ENCODE measurements at places on chromosomes 6 and 20.

- DNase-seq = no peak
These were observed 146.6 kb downstream of the ZFAND3 start for GRCh38 chr6:37965964-37966676.

GRCh38 chr6:76752841-76753240, 680.4 kb upstream of the IMPG1 start:
- DNase-seq = no peak

- no peak for DNase-seq
These were observed 444.2 kb upstream of the JAG1 start for GRCh38 chr20:11117808-11118528.

DNA sequence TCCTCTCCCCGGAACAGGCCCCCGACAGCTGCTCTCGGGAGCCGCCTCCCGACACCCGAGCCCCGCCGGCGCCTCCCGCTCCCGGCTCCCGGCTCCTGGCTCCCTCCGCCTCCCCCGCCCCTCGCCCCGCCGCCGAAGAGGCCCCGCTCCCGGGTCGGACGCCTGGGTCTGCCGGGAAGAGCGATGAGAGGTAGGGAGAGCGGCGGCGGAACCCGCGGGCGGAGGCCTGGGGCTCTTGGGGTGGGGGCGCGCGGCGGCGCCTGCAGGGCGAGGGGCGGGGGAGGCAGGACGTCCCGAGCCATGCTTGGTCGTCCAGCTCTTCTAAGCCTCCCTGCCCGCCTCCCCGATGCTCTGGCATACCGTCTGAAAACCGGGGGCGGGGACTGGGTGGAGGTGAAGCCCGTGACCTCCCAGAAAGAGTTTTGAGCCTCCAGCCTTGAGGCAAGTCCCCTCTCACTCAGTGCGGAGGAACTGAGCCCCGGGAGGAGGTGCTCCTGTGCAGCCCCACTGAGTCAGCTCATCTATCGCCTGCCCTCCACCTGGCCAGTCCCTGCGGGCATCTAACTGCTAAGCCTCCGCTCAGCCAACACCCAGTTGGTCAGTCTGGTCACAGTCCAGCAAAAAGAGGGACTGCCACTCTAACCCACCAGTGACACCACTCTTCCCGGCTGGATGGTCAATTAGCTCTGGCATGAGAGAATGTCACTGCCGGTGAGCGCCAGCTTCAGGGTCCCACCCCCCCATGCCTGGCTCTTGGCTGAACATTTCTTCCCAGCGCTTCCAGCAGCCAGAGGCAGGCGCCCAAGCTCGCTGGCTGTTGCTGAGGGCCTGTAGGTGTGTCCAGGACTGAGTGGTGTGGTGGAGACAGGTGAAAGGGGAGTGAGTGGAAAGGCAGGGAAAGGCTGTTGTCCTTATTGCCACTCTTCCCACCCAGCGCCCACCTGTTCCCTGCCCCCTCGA, 482 bp downstream of the DDR1 start:
- DNase-seq = peak; percentile 81

DNA sequence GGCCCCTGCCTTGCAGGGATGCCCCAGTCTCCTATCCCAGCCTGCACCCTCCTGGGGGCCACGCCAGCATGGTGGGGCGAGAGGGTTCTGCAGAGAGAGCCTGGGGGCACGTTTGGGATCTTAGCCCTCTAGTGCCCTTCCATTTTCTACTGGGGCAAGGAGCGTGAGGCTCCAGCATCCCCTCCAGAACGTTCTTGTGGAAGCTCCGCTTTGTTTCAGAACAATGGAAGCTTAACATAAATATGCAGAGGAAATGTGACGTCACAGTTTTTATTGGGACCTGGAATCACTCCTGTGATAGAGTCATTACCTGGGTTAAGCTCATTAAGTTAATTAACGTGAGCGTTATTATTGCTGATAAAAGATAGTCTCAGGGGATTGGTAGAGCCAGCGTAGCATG, 19.6 kb downstream of the BHLHE23 start:
- DNase-seq = no peak

GRCh38 chr6:19415605-19416326, 421.4 kb upstream of the ID4 start:
- DNase-seq = no peak

GRCh38 chr20:22985239-22985778, 49.8 kb upstream of the SSTR4 start:
- no peak for DNase-seq

GRCh38 chr6:131285548-131285947, 150.3 kb downstream of the AKAP7 start:
- no peak for DNase-seq

DNA sequence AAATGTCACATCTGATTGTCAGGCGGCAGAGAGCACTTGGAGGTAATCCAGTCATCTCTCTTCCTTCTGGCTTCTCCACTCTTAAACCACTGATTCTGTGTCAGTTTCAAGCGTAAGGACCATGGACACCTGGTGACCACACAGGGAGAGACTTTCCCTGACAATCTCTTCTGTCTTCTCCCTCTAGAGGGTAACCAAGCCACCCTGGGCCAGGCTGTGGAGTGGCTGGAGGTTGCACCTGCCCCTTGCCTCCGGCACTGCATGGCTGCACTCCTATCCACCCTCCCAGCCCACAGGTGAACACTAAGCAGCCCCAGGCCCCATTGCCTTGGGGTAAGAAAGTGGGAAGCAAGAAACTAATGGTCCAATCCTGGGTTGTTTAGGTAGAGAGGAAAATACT, 78.7 kb downstream of the BFSP1 start:
- DNase-seq = no peak

DNA sequence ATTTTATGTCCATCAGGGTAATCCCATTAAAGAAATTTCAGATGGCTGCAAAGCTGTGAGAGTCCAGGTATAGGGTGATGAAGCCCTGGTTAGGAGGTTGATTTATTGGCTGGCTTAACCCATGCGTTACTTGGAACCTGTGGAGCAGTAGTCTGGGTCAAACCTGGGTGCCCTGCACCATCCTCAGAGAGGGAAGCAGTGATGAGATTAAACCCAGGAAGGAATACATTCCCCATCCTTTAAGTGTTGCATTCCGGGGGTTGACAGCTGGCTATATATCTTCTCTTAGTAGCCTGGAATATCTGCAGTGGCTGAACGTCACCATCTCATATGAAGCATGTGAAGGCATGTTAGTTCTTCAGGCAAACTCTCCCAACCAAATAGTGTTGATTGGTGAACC, 44.9 kb upstream of the JAG1 start:
- peak; percentile 14 for DNase-seq

DNA sequence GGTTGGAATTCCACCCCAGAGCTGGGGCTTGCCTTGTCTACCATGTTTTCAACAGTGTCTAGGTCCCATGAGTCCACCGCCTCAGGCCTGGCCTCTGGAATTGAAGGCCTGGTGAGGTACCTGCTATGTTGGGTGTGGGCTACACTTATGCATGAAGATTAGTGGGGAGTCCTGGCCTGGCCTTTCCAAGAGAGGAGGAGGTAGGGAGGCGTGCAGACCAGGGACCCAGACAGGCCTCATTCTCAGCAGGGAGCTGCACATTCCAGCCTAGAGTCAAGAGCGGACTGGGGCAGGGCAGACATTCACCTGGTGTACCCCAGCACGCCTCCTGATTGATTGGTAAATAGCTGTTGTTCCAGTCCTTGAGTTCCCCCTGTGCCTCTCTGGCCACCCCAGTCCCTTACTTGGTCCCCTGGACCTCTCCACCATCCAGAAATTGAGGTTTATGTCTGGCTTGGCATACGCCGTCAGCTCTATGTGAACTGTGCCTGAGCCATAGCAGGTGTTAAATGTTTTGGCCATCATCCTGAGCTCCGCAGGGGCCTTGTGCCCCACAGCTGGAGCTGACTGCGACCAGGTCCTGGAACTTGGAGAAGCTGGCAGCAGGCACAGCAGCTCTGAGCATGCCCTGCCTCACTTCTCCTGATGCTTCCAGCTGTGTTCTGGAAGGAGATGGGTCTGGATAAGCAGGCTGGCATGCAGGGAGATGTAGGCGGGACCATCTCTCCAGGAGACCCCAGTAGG, 8.2 kb upstream of the VEGFA start:
- DNase-seq = no peak

- no peak for DNase-seq
These were observed 57.7 kb upstream of the FERMT1 start for GRCh38 chr20:6180531-6180930.

GRCh38 chr20:35238170-35238569, 11.7 kb downstream of the MMP24 start:
- DNase-seq = no peak

DNA sequence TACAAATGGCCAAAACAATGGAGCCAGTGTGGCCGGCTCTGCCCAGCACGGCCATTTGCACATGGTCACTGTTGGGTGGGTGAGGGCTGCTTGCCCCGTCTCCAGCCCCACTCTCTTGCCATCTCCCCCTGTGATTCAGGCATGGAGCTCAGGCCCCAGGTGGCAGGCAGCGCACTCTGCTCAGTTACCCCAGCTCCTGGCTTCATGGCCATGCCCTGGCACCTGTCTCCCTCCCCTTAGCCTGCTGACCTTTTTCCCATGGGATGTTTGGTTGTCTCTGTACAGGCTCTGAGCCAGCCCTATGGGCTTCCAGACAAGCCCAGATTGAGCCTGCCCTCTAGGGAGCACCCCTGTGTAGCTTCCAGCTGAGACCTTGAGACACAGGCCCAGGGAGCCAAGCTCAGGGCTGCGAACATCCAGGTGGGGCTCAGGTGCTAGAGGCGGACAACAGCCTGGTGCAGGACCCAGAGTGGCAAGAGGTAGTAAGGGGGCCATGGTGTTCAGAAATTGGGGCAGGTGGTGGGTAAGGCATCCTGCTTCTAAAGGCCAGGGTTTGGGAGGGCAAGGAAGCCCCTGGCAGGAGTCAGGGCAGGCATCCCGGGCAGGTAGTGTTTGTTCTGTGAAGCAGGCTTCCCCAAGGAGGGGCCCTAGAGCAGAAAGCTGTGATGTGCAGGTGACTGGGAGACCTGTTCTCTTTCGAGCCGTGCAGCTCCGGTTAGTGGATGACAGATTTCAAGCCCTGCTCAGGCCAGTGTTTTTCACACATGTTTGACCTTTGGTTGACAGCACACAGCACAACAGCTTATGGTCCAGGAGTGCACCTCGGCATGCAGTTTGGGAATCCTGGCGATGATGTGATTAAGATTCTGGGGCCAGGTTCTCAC, 17.7 kb downstream of the SYNJ2 start:
- DNase-seq = no peak

- no peak for DNase-seq
These were observed 609.5 kb upstream of the ARID1B start for GRCh38 chr6:156167625-156168071.

GRCh38 chr6:91279740-91280493, 693.0 kb upstream of the MAP3K7 start:
- peak; percentile 50 for DNase-seq

- no peak for DNase-seq
These were observed 337.0 kb downstream of the RNGTT start for GRCh38 chr6:88626460-88626859.

GRCh38 chr20:35434085-35435005, 3.7 kb downstream of the GDF5 start:
- no peak for DNase-seq

DNA sequence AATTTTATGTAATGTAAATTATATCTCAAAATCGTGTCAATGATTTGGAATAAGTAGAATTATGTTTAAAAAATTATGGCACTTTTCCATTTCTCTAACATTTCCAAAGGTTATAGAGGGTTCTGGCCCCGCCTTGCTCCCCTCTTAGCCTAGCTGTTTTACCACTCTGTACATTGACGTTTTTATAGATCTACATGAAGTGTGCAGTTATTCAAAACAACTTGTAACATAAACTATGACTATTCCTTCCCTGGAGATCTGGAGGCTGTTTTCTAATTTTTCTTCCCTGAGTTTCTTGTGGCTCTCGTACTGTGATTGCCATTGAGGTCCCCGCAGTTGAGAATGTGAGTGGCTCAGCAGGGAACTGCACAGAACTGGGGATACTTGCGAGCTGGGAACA, 48.4 kb downstream of the IYD start:
- DNase-seq = no peak

DNA sequence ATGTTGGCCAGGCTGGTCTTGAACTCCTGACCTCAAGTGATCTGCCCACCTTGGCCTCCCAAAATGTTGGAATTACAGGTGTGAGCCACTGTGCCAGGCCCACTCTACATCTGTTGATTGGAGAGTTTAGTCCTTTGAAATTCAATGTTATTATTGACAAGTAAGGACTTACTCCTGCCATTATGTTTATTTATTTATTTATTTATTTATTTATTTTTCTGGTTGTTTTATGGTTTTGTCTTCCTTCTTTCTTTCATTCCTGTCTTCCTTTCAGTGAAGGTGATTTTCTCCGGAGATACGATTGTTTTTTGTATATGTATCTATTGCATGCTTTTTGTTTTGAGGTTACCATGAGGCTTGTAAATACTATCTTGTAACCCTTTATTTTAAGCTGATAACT, 602.6 kb downstream of the EPM2A start:
- no peak for DNase-seq

GRCh38 chr6:66662721-66663507, 955.9 kb upstream of the EYS start:
- peak; percentile 11 for DNase-seq

GRCh38 chr6:31422587-31422986, 19.2 kb downstream of the MICA start:
- no peak for DNase-seq

- no peak for DNase-seq
These were observed 10.7 kb downstream of the ZBTB24 start for GRCh38 chr6:109472132-109472995.

- no peak for DNase-seq
These were observed 67.1 kb downstream of the TPD52L1 start for GRCh38 chr6:125220712-125221111.

GRCh38 chr6:137519629-137520176, 25.5 kb upstream of the OLIG3 start:
- peak; percentile 25 for DNase-seq

- DNase-seq = no peak
These were observed 201.0 kb downstream of the PRL start for GRCh38 chr6:22095836-22096235.

GRCh38 chr6:51049288-51049982, 230.8 kb downstream of the TFAP2B start:
- no peak for DNase-seq

- DNase-seq = peak; percentile 83
These were observed 60.2 kb downstream of the GCLC start for GRCh38 chr6:53484476-53485280.

- no peak for DNase-seq
These were observed 11.3 kb downstream of the KCNK15 start for GRCh38 chr20:44756956-44757355.

DNA sequence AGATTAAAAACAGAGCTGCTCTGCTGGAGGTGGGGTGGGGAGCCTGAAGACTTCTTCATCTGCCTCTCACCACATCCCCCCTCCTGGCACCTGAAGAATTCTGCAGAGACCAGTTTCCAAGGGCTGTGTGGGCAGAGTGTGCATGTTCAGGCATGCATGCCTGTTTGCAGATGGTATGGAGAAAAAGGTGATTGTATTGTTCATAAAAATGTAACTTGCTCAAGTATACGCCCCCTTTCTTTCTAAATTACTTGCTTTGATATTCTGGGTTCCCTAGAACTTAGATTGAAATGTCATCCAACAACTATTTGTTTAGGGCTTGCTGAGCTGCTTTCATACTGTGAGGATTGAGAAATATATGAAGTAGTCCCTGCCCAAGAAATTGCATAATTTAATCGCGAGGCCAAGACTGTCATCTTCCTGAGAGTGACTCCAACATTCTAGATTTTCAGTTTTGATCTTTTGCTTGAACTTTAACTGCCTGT, 83.6 kb downstream of the LCA5 start:
- no peak for DNase-seq

- peak; percentile 71 for DNase-seq
These were observed 42.8 kb upstream of the DYNLRB1 start for GRCh38 chr20:34473262-34473883.

GRCh38 chr6:10882657-10883171, 873 bp upstream of the GCM2 start:
- DNase-seq = peak; percentile 76
